ENCODE measurements at places on chromosomes 3 and 15.

GRCh38 chr3:177793451-177793850 lies 596.2 kb upstream of the TBL1XR1 start:
- no peak for DNase-seq

DNA sequence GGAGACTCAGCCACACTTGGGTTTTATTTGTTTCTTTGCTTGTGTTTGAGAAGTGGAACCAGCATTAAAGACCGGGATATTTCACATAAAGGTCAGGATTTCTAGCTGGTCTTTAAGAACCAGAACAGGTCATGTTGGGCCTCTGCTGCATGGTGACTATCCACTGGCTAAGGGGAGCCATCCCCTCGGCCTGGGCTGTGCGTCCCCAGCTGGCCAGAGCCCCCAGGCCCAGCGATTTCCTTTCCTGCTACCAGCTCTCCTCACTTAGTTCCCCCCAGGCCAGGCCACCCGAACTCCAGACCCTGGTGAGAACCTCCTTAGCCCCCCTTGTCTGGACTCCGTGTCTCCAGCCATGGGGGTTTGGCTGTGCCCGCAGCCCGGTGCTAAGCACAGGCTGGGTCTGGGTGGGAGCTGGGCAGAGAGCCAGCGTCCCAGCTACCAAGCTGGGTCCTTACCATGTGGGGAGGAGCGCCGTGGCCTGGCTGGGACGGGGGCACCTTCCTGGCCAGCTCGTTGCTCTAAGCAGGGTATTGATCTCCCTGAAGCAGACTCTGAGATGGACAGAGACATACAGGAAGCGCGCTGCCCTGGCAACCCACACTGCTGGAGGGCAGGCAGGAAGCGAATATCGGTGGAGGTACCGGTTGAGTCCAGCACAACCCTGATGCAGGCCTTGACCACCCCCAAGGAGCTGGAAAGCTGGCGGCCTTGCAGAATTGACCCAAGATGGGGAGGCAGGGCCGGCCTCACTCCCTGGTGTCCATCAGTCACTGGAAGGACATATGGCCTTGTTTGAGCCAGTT lies 49.4 kb downstream of the KLF15 start:
- DNase-seq, result no peak

- DNase-seq, result no peak
Measured at GRCh38 chr3:43034200-43034599, 55.1 kb downstream of the GASK1A start.

DNA sequence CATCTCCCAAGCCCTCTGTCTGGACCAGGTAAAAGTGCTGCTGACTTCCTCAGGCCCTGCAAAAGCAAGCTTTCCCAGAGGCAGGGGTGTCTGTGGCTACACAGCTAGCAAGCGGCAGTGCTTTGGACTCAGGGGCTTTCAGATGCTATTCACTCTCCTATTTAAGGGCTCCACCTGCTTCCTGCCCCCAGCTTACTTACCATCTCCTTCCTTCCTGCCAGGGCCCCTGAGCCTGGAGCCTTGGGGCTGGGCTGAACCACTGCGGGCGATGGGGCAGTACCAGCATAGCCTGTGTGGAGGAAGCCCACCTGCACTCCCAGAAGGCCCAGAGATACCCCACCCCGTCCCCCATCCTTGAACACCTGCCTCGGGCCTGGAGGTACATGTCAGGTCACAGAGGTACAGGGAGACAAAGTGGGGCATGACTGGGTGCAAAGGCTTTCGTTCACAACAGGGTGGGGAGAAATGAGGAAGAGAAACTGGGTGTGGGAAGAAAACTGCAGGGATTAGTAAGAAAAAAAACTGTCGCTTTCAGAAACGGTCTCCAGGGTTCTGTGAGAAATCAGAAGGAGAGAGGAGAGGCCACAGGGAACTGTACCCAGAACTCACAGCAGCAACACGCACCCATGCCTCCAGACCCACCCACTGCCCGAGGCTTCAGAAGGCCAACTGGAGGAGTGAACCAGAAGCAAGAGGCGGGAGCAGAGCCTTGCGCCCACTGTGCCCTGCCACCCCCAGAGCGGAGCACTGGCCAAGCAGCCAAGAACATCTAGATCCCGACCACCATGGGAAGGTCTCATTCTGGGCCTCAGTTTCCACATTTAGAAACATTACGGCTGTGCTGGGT lies 49.5 kb downstream of the CCDC12 start:
- DNase-seq, result no peak

GRCh38 chr3:149883134-149883533 lies 70.1 kb downstream of the RNF13 start:
- DNase-seq, result no peak

- DNase-seq, result no peak
Measured at GRCh38 chr3:45940004-45940780, 3.1 kb upstream of the CXCR6 start.

GRCh38 chr3:102144063-102144462 lies 290.8 kb upstream of the ZPLD1 start:
- DNase-seq, result no peak

GRCh38 chr15:81398910-81399551 lies 25.0 kb upstream of the TMC3 start:
- no peak for DNase-seq

- no peak for DNase-seq
Measured at GRCh38 chr15:87986776-87987175, 269.8 kb downstream of the NTRK3 start.

- DNase-seq, result no peak
Measured at GRCh38 chr3:72144773-72145505, 360.0 kb upstream of the PROK2 start.

DNA sequence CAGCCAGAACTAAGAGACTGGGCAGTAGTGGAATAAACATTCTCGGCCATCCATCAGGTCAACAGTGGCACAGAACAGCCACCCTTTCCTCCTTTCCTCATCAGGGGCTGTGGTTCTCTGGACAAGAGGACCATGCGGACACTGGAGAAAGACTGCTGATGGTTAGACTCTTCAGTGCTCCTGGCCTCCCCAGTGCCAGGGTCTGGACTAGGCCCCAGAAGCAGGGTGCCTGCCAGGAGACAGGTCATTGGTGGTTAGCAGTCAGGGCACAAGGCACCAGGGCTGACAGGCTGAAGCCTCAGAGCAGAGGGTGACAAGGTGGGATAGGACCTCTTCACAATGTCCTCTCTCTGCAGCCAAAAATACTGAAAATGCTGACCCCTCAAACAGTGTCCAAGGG lies 30.1 kb downstream of the POC1A start:
- no peak for DNase-seq

DNA sequence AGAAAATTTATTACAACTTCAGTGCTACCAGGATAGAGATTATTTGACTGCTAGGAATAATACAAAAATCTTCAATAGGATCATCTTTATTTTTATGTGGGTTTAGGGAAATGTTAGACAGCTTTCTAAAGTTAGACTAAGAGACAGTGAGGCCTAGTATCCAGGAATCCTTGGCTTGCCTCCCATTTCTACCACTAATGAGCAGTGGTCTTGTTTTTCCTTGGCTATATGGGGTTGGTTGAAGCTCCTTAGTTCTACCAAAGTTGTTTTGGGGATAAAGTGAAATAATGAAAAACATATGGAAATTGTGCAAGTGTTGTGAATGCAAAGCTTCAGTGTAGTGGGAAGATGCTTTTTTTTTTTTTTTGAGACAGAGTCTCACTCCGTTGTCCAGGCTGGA lies 16.8 kb downstream of the AP4E1 start:
- no peak for DNase-seq

- DNase-seq, result no peak
Measured at GRCh38 chr15:84991014-84991712, 9.5 kb downstream of the PDE8A start.

GRCh38 chr3:196670339-196670738 lies 30.8 kb downstream of the NRROS start:
- no peak for DNase-seq

GRCh38 chr15:33055962-33056361 lies 138.6 kb downstream of the FMN1 start:
- DNase-seq, result no peak

DNA sequence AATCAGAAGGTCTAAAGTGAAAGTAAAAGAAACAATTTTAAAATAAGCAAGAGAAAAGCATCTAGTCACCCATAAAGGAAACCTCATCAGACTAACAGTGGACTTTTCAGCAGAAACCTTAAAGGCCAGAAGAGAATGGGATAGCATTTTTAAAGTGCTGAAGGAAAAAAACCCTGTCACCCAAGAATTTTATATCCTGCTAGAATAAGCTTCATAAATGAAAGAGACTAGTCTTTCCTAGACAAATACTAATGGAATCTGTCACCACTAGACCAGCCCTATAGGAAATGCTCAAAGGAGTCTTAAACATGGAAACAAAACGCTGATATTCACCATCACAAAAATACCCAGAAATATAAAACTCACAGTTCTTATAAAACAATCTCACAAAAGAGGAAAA lies 46.9 kb downstream of the TAMM41 start:
- no peak for DNase-seq

DNA sequence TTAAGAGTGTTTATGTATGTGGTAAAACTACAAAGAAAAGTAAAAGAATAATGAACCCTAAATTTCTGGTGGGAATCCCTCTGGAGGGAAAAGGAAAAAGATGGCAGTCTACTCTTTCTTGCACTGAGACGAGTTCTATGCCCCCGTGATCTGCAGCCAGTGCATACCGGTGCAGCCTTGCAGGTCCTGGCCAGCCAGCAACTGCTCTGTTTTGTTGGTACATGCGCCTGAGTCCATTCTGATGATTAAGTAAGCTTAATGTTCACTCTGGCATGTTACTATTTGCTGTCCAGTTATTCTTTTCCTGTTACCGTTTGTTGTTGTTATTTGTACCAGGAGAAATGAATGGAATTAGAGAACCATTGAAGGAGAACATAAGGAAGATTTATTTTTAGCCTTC lies 95.1 kb upstream of the TMC3 start:
- DNase-seq, result no peak

- DNase-seq, result no peak
Measured at GRCh38 chr3:49248840-49249227, 28.2 kb downstream of the C3orf62 start.

- DNase-seq, result no peak
Measured at GRCh38 chr3:63232764-63233396, 45.2 kb upstream of the SYNPR start.

GRCh38 chr3:13546667-13547171 lies 2.2 kb upstream of the FBLN2 start:
- no peak for DNase-seq

GRCh38 chr3:184472723-184473428 lies 88.7 kb upstream of the EPHB3 start:
- no peak for DNase-seq

DNA sequence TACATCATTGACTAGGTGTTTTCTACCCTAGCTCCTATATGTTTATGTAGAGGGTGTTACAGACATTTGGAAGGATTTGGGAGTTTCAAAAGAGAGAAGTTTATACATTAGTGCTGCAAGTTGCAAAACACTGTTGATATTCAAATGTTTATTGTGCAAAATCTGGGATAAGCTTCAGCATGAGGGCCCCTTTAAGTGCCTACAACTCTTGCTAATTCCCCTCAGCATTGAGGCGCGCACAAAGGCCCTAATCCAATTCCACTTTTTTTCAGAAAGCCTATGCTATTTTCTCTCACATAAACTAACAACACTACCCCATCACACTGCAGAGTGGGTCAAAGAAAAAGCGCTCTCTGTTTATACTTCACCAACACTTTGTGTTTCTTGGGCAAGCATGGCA lies 208.0 kb downstream of the NR2F2 start:
- no peak for DNase-seq

DNA sequence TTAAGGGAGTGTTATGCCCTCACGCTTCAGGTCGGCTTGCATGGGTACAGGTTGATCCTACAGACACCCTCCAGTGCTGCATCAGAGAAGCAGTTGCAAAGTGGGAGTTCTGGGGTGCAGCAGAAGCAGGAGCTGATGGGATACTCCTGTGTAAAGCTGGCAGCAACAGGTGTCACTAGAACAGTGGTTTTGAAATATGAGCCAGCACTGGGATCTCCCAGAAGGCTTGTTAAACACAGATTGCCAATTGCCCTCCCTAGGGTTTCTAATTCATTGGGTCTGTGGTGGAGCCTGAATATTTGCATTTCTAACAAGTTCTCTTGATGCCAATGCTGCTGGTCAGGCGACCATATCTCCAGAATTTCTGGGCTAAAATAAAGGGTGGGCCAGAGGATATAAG lies 350.4 kb downstream of the CLSTN2 start:
- no peak for DNase-seq

DNA sequence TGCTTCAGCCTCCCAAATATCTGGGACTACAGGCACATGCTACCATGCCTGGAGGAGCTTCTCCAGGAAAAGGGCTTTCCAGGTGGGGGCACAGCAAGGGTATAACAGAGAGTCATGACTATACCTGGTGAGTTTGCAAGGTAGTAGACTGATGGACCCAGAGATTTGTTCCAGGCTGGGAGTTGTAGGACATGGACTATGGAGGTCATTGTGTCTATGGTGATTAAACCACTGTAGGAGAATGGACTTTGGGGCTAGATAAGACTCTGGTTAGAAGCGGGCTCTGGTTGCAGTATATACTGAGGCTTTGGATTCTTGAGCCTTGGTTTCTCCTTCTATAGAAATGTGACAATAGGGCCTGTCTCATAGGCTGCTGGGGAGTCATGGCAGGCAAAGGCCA lies 104.7 kb downstream of the EPHB1 start:
- no peak for DNase-seq

GRCh38 chr3:187051724-187052366 lies 87.5 kb downstream of the RPL39L start:
- no peak for DNase-seq

DNA sequence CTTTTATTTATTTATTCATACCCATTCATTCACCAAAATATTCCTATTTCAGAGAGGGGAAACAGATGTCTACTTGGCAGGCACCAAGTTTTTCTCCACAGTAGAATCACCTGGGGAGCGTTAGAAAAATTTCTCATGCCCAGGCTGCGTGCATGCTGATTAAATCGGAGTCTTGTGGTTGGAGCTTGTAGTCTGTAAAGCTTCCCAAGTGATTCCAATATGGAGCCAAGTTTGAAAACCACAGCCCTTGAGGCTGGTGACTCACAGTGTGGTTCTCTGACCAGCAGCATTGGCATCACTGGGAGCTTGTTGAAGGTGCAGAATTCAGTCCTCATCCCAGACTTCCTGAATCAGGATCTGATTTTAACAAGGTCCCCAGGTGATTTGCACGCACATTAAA lies 49.7 kb downstream of the PDHB start:
- DNase-seq, result no peak

GRCh38 chr15:37931868-37932267 lies 2.6 kb upstream of the TMCO5A start:
- no peak for DNase-seq

- no peak for DNase-seq
Measured at GRCh38 chr3:123444023-123444422, 4.9 kb downstream of the ADCY5 start.

DNA sequence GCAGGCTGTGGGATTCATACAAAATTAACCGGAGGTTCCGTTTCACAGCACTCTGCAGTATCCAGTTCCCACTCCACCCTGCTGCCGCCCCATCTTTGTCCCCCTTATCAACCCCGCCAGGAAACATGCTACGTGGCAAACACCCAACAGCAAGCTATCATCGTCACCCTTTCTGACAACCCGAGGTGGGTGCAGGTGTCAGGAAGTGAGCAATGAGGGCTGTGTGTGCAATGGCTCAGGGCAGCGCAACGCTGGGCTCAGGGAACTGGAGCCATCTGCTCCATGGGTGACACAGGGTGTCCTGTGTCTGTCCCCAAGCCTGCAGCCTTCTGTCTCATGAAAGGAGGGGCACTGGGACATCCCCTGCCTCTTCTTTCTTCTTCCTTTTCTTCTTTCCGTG lies 60.9 kb downstream of the ATP2B2 start:
- DNase-seq, result no peak

Measured in stimulated activated CD8-positive, alpha-beta memory T cell treated with anti-CD3 and anti-CD28 coated beads, Interleukin-15, amount 100 ng/mL, for 48 hours (primary cell).